ENCODE measurements at places on chromosomes 1 and 21.

DNA sequence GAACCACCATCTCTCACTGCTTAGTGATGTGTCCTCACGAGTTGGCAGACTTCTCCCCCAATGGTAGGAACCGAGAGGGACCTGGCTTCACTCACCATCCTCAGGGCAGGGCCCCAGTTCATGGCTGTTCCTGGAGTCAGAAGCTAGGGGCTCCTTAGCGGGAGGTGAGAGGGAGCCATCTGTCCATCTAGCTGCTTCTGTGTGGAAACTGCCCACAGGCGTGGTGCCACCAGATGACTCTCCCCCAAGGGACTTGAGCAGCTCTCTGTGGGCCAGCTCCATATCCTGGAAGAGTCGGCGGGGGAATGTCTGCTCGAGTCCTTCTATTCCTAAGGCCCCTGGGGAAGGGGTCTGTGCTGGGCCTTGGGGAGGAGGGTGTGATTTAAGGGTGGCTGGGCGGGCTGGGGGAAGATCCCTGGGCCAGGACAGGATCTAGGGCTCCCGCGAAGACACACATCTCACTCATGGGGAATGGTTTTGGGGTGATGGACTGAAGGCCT, 16.3 kb downstream of the LRRC71 start:
- DNase-seq = no peak

- no peak for DNase-seq
Measured at GRCh38 chr1:32896451-32896850, 4.7 kb downstream of the TMEM54 start.

GRCh38 chr1:27994060-27994459, 34.3 kb downstream of the XKR8 start:
- DNase-seq = no peak

DNA sequence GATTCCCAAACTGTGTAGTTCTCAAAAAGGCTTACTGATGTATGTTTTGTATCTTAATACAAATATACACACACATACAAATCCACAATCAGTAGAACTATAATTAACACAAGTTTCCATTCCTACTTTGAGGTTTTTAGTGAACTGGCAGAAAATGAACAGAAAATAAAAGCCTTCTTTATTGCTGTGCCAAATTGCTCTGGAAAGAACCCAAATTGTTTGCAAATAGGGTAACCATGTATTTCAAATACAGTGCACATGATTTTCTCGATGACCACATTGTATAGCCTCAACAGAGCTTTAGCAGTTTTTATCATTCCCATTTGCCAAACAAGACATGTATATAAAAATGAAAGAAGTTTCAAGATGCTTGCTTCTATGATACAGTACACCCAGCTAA, 173.3 kb downstream of the COL24A1 start:
- no peak for DNase-seq

- DNase-seq = no peak
Measured at GRCh38 chr1:197692965-197693364, 82.3 kb downstream of the DENND1B start.

- DNase-seq = no peak
Measured at GRCh38 chr21:28018741-28019669, 973.7 kb downstream of the LTN1 start.

DNA sequence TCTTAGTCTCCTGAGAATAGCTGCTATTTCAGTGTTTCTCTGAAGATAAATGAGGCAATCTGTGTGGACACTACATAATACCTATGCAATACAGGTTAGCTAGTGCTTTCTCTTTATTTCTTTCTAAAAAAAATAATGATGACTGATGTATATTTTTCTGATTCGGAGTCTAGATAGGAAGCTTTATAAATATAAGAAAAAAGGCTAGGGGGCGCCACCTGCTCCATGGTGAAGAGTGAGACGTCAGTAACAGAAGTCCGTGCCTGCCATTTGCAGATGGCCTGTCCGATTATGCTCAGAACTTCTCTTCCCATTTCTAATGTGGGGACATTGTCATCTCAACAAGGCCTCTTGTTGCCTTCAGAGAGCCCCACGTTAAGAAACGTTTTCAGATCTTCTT, 26.4 kb downstream of the QSOX1 start:
- DNase-seq = peak; percentile 8

- DNase-seq = no peak
Measured at GRCh38 chr1:116064616-116065015, 46.6 kb upstream of the MAB21L3 start.

GRCh38 chr1:30005972-30006619, 717.3 kb downstream of the MATN1 start:
- no peak for DNase-seq

- DNase-seq = peak; percentile 48
Measured at GRCh38 chr1:115112496-115113375, 23.4 kb upstream of the TSPAN2 start.

DNA sequence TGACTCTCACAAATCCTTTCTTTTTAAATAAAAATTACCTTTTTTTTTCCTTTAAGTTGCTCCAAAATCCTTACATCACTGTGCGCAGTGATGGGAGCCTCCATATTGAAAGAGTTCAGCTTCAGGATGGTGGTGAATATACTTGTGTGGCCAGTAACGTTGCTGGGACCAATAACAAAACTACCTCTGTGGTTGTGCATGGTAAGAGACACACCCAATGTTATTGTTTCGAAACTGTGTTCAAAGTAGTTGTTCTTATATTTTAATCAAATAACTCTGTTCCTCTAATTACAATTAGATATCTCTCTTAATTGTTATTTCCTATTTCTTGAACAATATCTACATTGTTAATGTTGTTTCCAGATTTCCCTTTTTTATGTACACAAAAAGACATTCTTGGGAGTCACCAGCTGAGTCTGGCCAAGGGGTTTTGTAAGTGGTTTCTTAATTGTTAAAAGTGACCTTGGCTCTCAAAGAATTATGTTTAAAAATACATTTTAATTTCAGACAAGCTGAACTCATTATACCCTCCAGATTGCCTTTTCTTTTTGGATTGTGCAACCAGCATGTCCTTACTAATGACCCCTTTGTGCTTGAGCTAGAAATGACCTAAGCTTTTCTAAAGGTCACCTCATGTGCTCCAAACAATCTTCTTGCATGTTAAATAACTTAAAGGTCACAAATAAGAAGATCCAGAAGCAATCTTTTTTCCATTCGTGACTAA, 250.1 kb downstream of the HMCN1 start:
- no peak for DNase-seq

- DNase-seq = no peak
Measured at GRCh38 chr1:228334226-228334935, 72.3 kb downstream of the TRIM11 start.

DNA sequence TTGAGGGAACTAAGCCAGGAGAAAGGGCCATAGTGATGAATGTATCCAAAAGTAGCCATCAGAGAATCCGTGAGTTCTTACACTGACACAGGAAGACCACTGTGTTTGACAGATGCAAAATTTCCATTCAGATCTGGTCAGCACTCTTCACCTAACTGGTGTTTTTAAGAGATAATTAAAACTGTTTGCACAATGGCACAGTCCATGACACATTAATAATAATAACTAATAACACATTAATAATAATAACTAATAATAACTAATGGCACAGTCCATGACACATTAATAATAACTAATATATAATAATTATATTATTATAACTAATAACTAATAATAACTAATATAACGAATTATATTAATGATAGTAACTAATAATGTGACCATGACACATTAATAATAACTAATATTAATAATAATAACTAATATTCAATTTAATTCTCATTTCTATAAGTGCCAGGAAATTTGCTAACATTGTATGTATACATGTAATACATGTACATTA, 195.8 kb downstream of the RGS7 start:
- DNase-seq = no peak

- DNase-seq = no peak
Measured at GRCh38 chr1:67256291-67257172, 51.1 kb upstream of the IL12RB2 start.

DNA sequence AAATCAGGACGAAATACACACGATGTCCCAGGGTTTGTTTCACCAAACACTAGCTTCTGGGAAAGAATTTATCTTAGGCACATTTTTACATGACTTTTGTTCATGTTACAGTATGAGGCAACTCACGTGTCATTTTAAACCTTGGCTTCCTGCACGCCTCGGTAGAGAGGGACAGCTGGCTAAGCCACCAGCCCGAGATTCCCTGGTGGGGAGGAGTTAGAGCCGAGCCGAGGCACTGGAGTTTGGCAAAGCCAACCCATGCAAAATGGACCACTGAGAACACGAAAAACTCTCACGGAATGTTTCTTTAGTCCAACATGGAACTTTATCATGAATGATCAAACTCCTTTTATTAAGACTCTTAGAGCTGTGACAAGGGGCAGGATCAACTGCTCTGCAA, 240.0 kb downstream of the DYRK1A start:
- DNase-seq = no peak

- no peak for DNase-seq
Measured at GRCh38 chr1:180925471-180926051, 12.9 kb downstream of the KIAA1614 start.

DNA sequence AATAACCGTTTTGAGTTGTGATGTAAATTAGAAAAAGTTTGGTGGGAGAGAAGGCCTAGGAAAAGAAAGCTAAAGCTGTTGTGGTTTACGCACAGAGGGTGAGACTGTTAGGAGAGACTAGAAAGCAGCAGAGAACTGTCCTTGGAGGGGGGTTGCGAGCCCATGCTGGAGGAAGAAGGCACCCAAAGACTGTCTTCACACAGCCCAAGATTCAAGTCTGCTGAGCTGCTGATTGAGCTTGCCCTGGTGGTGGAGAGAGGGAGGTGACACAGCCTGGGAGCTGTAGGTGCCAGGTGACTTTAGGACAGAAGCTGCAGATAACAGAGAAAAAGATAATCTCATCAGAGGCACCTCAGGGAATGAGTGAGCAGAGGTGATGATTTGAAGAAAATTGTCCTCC, 18.3 kb upstream of the TLR5 start:
- no peak for DNase-seq

DNA sequence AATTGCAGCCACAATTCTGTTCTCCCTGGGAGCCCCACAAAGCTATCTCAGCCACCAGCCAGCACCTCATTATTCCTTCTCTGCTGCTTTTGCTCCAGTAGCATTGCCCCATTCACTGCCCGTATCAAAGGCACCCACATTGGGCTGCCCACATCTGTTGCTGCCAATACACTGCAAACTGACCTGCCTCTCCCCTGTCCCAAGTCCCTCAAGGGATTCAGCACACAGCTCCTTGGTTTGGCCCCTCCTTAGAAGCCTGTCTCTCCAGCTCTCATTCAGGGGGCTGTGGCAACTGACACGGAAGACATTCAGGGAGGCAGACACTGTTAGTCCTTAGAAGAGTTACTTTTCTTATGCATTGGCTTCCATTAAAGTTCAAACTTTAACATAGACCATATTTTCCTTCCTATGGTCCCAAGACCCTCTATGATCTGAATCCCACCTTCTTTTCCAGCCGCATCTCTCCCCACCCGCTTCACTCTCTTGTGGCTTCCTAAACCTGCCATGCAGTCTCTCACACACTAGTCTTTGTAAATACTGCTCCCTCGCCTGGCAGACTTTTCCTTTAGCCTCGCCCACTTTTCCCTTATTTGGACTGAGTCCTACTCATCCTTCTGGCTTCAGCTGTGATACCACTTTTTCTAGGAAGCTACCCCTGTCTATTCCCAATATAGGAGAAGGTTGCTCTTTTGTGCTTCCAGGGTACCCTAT, 19.3 kb upstream of the KLHDC8A start:
- DNase-seq = no peak

- DNase-seq = peak; percentile 9
Measured at GRCh38 chr1:234725177-234726132, 115.5 kb upstream of the IRF2BP2 start.

DNA sequence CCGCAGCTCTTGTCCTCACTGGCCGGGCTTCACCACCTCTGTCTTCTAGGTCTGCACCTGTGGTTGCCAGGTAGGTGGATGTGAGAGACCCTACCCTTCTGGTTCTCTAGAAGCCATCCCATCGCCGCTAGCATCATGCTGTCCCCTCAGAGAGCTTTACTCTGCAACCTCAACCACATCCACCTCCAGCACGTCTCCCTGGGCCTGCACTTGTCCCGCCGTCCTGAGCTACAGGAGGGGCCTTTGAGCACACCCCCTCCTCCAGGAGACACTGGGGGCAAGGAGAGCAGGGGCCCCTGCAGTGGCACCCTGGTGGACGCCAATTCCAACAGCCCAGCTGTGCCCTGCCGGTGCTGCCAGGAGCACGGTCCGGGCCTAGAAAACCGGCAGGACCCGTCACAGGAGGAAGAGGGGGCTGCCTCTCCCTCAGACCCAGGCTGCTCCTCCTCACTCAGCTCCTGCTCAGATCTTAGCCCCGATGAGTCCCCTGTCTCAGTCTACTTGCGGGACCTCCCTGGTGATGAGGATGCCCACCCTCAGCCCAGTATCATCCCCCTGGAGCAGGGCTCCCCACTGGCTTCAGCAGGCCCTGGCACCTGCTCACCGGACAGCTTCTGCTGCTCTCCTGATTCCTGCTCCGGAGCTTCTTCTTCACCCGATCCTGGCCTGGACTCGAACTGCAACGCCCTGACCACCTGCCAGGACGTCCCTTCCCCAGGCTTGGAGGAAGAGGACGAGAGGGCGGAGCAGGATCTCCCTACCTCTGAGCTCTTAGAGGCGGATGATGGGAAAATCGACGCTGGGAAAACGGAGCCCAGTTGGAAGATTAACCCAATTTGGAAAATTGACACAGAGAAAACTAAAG, 1.2 kb downstream of the RUSC1 start:
- no peak for DNase-seq

DNA sequence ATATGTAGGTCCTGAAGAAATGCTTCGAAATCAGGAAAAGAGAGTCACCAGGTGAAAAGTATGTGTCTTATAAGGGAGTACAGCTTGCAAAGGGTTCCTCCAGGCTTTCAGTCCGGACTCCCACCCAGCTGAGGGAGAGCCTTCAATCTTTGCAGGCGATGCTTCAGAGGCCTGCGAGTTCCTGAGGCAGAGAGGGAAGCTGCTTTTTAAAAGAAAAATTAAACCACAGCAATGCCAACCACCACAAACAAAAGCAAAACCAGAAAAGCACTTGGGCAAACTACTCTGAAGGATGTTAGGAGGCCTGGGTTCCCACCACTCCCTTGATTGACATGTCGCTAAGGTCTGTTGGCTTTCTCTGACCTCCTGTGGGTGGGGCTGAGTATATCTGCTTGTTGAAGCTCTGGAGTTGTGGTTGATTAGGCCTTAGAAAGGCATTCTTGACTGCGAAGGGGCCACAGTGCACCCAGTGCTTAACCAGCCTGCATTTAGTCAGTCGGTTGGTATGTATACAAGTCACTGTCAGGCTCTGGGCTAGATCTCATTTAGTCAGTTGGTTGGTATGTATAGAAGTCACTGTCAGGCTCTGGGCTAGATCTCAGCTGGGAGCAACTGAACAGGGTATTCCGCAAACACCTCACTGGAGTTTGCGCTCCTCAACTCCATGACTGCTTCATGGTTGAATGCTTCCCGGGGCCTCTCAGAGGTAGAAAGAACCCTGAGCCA, 1.2 kb downstream of the NIPAL3 start:
- peak; percentile 27 for DNase-seq

- DNase-seq = no peak
Measured at GRCh38 chr1:38454749-38455441, 404.7 kb downstream of the RRAGC start.

DNA sequence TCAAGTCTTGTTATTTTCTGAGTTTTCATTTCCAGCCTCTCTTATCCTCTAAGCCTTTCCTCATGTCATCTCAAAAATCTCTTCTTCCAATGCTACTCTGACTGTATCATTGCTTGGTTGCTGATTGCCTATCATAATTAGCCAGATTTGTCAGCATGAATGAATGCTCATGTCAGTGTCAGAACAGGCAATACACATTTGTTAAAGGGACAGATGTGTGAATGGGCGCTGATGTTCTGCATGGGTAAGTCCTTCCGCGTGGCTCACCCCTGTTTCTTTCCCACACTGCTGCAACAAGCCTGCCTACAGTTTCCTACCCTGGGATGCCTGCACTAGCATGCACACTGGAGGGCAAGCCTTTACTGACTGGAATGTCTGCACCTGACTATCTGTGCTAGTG, 100.6 kb downstream of the RHOU start:
- DNase-seq = no peak

Measured in activated T-cell treated with anti-CD3 and anti-CD28 coated beads for 1 hour (primary cell).